ENCODE measurements at places on chromosomes 1 and 21.

DNA sequence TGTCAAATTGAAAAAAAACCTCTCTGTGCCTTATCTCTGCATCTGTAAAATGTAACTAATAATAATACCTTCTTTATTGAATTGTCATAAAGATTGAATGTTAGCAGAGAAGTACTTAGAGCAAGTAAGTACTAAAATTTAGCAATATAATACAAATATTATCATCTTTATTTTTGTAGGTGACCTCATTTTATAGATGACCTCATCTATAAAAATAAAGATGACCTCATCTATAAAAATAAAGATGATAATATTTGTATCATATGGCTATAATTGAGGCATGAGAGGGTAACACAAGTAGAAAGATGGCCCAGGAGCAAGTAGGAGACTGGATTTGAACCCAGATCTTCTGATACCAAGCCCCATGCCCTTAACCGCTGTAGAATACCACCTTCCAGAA is 193.2 kb upstream of the FOXD3 start:
- no peak for DNase-seq

DNA sequence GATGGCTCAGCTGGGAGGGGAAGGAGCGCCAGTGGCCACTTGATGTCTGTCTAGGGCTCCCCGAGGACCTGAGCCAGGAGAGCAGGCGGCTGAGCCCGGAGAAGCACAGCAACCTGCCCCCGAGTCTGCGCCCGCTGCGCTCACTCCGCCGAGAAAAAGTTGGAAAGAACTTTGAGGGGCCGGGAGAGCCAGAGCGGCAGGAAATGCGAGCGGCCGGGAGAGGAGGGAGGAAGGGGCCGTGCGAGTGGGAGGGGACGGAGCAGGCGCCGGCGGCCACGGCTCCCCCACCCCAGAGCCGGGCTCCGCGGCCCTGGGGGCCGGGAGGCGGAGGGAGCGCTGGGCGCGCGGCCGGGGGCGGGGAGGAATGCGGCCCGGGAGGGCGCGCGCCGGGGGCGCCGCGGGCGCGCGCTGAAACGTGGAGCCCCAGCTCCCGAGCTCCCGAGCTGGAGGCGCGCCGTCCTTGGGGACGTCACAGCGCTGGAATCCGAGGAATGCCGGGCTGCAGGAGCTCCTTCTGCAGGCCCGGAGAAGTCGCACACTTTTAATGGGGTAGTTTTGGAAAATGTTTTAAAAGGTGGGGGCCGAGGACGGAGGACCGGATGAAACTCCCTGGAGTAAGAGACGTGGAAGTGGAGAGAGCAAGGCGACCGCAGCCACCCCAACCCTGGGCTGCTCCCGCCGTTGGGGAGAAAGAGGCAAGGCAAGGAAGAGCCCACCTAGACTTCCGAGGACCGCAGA is at the start of gene PTPN14:
TSS of gene PTPN14 (minus strand) at position 167 of the 738 bp plus-strand sequence. CDS start 86,799 bp downstream, outside the sequence.
- DNase-seq: peak; percentile 88

DNA sequence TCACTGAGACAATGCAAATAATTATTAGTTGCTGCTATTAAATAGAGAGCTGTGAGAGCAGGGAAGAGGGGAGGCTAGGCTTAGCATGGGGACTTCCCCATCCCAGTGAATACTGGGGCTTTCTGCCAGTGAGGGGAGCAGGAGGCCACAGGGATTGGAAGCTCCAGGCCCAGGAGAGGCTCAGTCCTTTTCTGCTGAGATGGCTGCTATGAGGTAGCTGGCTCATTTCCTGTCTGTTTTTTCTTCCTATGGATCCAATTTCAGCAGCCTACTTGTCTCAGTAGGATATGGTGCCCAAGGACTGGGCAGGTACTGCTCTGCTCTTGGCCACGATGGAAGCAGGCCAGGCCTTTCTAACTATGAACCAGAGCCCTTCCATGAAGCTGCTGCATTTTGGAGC is 10.0 kb downstream of the STMN1 start:
- no peak for DNase-seq

DNA sequence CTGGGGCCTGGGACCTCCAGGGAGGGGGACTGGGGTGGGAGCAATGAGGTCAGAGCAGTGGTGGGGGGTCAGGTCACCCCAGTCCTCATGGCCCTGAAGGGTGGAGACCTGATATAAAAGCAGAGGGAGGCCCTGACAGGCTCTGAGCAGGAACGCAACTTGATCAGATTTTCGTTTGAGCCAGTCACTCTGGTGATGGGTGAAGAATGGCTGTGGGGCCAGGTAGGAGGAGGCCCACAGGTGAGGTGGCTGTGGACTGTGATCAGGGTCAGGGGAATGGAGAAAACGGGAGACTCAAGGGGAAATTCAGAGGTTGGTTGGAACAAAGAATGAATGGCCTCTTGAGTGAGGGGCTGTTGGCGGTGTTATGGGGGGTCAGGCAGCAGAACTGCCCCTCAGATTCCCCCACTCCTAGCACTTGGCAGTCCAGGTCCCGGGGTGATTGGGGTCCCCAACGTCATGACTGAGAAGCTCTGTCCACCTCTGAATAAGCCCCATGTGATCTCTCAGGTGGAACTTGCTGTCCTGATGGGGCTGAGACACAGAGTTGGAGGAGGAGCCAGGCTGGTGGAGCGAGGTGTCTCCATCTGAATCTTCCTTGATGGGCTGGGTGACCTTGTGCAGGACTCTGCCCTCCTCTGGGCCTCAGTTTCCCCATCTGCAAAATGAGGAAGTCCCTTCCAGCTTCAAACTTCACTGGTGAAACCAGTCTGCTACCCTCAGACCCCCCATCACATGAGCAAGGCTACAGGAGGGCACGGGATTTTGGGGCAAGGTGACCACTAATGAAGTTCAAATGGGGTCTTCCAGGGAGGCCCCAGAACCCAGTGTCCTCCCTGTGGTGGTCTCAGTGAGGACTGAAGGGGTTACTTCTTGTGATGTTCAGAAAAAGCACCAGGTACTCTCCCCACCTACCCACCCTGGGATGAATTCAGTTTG is 683.0 kb downstream of the MATN1 start:
- peak; percentile 6 for DNase-seq

- no peak for DNase-seq
Measured at GRCh38 chr21:43694437-43695079, 24.4 kb upstream of the PDXK start.

DNA sequence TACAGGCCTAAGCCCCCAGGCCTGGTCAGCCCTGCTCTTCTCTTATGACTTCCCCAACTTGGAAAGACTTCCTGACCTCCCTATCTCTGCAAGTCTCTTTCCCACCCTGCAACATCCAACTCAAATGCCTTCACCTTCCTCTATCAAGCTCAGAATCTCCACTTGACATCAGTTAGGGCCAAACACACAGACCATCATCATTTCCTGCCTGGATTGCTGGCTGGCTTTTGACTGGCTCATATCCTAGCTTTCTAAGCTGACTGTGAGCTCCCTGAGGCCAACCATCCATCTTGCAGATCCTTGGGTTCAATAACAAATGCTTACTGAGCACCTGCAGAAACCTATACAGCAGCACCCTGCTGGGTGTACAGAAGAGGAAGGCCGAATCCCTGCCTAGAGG is 137.3 kb upstream of the EDN2 start:
- peak; percentile 3 for DNase-seq

- DNase-seq: peak; percentile 64
Measured at GRCh38 chr1:31669786-31670592, 25.3 kb upstream of the PEF1 start.
